ENCODE measurements at places on chromosomes 3 and 15.

DNA sequence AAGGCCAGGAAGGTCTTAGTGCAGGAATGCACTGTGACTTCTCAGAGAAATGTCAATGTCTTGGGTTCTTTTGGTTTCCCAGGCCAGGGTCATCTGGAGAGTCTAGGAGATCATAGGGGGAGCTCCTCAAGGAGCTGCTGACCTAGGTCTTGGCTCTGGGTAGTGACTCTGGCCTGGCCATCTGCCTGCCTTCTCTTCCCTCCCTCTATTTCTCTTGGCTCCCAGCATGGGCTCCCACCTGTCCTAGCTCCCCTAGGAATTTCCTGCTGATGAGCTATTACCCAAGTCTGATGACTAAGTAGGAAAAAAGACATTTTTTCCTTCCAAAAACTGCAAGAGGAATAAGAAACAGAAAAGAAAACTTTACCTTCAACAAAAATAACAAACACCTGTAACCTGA is 57.4 kb downstream of the BSN start:
- DNase-seq = no peak

GRCh38 chr3:67688231-67688630 is 33.8 kb upstream of the SUCLG2 start:
- DNase-seq = no peak

- DNase-seq = no peak
Observed at GRCh38 chr3:33664195-33664594, 53.9 kb downstream of the CLASP2 start.

GRCh38 chr15:40909662-40910630 is 15.7 kb downstream of the VPS18 start:
- DNase-seq = no peak

GRCh38 chr15:91528801-91529200 is 324.7 kb upstream of the SLCO3A1 start:
- no peak for DNase-seq

DNA sequence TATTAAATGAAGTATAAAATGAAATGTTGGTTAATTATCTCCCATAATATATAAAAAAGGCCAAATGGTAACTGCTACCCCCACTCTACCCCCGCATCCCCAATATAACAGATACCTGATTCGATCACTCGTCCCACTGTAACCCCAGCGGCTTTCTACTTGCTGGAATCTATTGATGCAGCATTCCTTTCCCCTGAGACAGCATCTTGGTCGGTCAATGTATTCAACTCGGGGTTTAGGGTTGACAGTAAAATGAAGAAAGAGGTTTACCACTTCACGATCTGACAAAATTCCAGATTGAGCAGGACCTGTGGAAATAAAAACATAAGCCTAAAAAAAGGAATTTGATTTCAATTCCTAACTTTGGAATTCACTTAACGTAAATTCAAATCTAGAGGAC is 18.6 kb upstream of the C15orf40 start:
- no peak for DNase-seq

GRCh38 chr15:65651831-65652749 is 30.4 kb downstream of the SLC24A1 start:
- no peak for DNase-seq

Data from stimulated activated CD4-positive, alpha-beta T cell treated with anti-CD3 and anti-CD28 coated beads, Interleukin-1b, Interleukin-23, amount 100 ng/mL, for 48 hours (primary cell).